Stimulated activated CD4-positive, alpha-beta T cell treated with anti-CD3 and anti-CD28 coated beads, Interleukin-15, amount 100 ng/mL, for 1 hour (primary cell): ENCODE measurements at places on chromosomes 2 and 18.

DNA sequence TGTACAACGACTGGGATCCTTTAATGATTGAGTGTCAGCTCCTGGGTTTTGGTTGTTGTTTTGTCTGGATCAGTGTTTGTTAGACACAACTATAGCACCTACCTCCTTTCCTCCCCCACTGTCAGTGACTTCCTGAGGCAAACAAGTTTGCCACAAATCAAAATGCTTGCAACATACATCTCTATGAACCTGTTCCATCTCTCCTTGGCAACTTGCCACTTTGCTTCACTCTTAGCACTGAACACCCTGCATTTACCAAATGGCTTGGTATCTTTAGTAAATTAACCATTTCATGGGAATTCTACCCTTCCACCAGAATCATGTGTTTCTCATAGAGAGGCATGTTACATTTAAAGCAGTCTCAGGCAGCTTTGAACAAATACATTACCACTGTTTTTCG is 301.1 kb upstream of the TANK start:
- no peak for DNase-seq

DNA sequence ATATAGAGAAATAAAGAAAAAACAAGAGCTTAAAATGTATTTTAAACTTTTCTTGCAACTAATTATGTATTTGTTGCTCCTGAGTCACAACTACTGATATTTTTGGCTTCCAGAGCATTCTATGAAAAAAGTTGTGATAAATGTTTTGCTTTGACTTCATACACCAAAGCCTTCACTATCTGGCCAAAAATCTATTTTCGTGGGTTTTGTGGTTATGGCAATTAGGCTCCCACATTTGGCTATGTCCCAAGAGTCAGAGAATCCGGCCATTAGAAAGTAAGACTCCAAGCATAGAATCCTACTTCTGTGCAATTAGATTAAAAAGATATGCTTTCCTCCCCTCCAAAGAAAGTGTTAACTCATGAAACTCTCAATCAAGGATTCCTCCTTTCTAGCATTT is 1456.1 kb upstream of the ACVR2A start:
- DNase-seq: no peak

- DNase-seq: no peak
Observed at GRCh38 chr2:197673606-197674005, 1.8 kb downstream of the RFTN2 start.

- no peak for DNase-seq
Observed at GRCh38 chr18:45335282-45336043, 279.8 kb upstream of the SLC14A2 start.

GRCh38 chr2:194566907-194567660 is 1089.9 kb upstream of the SLC39A10 start:
- DNase-seq: no peak

DNA sequence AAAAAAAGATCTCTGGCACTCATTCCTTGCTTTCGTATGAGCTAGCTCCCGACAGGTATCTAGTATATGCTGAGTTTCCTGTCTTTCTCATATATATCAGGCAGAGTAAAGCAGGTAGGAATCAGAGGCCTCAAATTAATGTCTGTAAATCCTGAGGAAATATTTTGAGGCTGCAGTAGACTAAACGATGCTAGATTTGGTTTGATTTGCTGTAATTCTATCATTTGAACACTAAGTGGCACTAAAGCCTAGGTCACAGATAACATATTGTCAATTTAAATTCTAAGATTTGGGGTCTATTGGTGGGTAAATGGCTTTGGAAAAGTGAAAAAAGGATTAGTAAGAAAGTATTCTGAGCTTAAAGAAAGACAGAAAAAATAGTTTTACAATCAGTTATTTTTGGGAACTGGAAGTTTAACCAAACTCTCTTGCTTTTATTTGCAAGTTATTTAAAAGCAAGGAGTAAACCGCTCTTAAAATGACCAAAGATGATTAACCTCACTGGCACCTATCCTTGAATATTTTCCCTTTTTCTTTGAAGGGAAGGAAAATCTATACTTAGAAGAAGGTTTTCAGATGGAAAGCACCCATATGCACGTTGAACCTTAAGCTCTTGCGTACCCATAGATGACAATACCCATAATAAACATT is 37.6 kb upstream of the SLC4A10 start:
- DNase-seq: no peak

DNA sequence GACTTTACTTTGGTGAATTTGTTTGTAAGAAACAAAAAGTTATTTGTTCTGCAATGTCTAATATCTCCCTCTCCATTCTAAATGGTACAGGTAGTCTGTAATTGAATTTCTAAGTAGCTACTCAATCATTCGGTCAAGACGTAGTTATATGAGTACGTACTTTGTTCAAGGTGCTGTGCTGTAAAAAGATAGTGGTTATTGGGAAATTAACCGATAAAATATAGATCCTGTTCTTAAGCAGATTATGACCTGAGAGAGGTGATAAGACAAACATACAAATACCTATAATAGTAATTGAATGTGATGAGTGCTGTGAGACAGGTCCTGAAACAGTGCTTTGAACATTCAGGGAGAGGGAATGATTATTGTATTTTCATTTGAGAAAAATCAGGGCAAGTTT is 7.1 kb downstream of the NCOA1 start:
- DNase-seq: no peak

DNA sequence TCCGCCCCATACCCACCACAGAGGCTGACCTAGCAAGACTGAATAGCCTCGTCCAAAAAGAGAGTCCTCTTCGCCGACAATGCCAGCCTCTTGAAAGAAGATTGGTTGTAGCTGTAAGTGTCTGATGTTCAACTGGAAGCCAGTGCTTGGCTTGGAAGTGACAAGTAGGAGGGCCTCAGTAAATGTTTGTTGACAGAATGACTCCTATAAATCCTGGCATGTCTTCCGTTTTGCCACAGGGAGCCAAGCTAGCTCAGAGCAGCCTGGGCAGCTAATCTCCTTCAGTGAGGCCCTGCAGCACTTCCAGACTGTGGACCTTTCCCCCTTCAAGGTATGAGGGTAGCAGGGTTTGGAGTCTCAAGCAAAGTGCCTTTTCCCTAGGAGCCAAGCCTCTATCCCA is 14.9 kb downstream of the ELMOD3 start:
- no peak for DNase-seq

DNA sequence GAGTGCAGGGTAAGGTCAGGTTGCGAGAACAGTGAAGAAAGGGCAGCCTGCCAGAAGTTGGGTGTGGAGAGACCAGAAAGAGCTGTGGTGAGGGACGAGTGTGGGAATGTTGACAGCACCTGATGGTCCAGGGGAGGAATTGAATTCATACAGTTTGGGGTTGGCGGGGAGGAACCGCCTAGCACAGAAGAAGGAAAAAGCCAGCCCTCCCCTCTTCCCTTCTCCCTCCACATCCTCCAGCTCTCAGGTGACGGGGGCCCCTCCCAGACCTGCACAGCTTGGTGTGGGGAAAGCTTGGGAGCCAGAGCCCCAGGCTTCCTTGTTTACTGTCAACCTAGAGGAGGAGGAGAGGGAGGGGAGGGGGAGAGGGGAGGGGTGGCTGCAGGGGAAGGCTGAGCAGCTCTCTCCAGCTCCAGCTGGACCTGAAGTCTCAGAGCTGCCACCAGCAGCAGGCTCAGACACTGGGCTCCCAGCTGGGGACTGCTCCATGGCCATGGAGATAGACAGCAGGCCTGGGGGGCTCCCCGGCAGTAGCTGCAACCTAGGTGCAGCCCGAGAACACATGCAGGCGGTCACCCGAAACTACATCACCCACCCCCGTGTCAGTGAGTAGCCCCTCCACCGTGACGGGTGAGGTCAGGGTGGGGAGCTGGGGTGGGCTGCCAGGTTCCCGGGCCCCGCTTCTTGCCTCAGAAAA is at the start of gene ATP6V1B1:
TSS of gene ATP6V1B1 (plus strand) at position 433 of the 697 bp plus-strand sequence. CDS start at position 488, 55 bp downstream.
- DNase-seq: no peak

DNA sequence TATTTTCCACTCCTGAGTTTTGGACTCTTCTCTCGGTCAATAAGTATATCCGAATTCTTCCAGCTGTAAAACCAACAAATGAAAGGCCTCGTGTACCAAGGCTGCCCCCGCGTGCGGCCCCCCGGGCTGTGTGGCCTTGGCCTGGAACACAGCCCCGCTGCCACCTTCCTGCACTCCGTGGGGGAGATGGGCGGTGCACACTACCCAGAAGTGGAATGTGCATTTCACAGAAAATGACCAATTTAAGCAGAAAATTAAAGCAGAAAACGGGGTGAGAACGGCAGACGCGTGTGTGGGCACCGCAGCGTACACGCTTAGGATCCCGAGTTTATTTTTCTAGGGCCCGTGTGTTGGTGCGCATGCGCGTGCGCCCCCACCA is 34.4 kb upstream of the ZNF516 start:
- DNase-seq: no peak

GRCh38 chr2:157644776-157645175 is 16.1 kb upstream of the ACVR1C start:
- no peak for DNase-seq

DNA sequence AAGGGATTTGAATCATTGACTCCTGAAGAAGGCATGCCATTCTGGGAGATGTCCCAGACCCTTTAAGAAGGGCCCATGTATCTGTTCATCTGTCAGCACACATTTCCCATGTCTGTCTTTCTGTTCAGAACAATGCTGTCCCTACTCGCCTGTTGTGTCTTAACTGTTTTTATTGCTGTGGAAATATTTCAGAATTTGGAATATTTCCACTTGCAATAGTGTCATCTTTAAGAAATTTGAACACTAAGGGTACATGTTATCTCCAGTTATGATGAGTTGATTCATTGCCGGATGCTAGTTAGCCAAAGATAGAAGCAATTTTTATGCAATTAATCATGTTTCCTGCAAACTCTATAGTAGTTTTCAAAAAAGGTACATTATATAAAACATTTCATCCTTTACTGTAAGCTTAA is 36.9 kb upstream of the NT5C1B start:
- DNase-seq: no peak

- DNase-seq: no peak
Observed at GRCh38 chr18:63399300-63399699, 23.0 kb downstream of the VPS4B start.

DNA sequence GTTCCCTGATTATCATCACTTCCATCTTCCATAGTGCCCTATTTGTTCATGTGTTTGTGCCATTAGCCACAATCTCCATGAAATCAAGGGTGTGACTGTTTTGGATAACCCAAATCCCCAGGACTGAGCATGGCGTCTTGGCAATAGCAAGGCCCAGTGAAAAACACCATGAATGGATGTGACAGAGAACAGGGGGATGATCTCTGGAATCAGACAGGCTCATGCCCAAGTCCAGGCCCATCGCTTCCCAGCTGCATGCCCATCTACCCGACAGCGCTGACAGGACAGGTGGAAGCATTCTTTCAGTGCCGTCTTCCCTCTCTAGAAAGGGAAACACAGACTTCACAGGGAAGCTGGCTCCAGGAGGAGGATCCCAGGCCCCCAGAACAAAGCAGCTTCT is 50.0 kb downstream of the HDLBP start:
- DNase-seq: no peak

DNA sequence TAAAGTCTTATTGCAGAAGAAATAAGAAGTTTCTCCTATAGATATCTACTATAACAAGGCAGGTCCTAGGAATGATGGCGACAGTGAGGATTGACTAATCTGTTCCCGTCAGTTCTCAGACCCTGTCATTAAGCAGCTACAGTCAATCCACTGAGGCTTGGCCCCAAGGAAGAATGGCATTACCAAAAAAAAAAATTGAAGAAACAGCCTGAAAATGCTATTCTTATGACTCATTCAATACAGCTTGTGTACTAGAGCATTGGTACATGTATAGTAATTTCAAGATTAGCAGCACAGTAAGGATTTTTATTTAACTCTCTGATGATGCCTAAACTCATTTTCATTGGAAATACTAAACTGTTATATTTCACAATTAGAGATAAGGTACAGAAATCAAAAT is 1096.1 kb upstream of the NXPH2 start:
- no peak for DNase-seq

DNA sequence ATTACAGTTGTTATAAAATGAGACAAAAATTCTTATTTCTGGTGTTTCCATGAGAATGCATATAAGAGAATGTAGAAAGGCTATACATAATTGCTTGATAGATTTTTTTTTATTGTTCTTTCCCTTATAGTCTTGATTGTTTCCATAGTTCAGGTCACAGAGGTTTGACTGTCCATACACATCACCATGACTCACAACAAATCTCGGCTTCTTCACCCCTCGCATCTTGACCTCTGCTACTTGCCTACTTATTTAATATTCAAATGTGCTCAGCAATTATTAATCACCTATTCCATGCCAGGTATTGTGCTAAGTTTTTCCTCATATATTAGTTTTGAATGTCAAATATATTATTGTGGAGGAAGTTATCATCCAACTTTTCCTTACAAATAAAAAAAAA is 789.6 kb downstream of the RNF144A start:
- no peak for DNase-seq

DNA sequence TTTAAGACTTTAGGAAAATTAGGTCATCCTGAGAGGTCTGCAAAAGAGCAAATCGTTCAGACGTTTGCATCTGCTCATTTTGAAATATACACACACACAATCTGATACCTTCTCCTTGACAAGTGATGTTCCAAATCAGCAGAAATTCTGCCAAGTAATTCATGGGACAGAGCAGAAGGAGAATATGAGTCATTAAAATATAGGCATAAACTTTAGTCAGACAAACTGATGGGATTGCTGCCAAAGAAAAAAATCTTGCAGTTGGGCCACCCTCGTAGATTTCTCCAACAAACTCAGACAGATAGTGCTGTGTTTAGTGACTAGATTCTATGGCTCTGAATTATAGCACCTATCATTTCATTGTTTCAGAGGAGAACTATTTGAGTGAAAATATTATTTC is 336.3 kb downstream of the NYAP2 start:
- no peak for DNase-seq

DNA sequence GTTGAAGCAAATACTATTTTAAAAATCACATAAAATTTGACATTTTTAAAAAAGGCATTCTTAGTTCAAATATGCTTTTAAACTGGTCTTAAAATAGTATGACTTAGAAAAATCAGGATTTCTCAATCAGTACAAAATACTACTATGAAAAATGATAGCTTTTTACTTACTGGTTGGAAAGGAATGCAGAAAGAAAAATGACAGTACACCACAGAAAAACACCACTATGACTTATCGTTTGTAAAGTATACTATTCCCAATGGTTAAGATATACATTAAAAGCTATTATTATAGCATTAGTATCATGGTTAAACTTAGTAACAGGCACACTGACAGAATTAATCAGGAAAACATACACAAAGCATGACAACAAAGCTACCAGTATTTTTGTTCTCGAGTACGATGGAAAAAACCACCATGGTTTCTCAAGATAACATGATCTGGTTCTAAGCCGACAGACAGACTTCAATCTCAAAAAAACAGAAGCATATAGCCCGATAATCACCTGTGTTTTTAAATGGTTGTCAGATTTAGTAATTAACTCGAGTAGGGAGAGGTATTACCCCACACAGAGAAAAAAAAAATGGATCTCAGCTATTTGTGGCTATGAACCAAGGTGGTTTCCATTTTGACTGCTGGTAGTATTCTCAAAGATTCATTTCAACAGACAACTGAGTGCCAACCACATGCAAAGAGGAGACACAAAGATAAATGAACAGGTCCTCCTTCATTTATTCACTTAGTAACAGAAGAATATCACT is 39.1 kb downstream of the CUL3 start:
- DNase-seq: no peak

GRCh38 chr2:37873229-37873628 is 51.9 kb upstream of the RMDN2 start:
- DNase-seq: no peak
